Spinal cord (tissue), 10 donors: ENCODE measurements at places on chromosomes 3 and 15. TPM values are rescaled to one million over a fixed set of nuclear protein-coding genes. Genes with fewer than 3 reads are reported as not detected.

SEMA3G gene
- 6.3 TPM for total RNA-seq

KCNMB2 gene
- 22.9 TPM for total RNA-seq

VIPR1 gene
- 2.2 TPM for total RNA-seq

TRIM42 gene
- total RNA-seq, result not detected

DNA sequence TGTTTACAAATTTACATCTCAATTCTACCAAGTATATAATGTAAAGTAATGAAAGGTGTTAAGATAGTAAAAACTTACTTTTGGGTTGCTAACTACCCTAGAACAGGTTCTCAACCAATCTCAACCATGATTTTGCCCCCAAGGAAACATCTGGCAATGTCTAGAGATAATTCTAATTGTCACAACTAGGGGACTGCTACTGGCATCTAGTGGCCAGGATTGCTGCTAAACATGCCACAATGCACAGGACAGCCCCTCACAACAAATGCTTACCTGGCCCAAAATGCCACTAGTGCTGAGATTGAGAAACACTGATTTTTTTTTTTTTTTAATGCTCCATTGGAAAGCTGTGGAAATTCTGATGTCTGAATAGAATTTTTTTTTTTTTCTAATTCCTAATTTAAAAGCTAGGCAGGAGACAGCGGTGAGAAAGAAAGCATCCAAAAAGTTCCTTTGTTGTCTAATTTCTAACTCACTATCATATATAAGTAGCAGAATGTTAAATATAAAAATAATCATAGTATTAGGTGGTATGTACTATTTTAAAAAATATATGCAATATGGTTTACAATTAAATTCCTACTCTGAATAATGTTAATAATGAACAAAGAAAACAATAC, 81.5 kb downstream of the TJP1 start:
- DNase-seq, result no peak
- no peaks in the 10 kb centered on the region for H3K4me1 ChIP-seq
- no peak overlapping the region for H3K27ac ChIP-seq
- no peaks in the 10 kb centered on the region for H3K27me3 ChIP-seq
- peaks cover 15% of the 10 kb centered on the region for H3K36me3 ChIP-seq
- H3K4me3 ChIP-seq, result no peak overlapping the region

DNA sequence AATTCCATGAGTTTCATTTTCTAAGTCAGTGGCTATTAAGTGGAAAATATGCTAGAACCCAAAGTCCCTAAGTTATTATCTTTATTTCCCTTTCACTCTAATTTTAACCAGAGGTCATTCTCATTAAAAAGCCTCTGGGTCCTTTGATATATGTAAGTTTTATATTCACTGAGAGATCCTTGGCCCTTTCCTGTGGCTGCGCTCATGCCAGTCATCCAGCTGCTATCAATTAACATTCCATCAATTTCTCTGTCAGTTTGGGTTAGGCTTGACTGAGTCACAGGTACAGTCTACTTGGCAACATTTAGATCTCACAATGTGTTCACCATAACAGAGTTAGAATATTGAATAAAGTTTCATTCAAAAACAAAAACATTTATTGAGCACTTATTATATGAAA, 58.0 kb upstream of the FBN1 start:
- DNase-seq, result no peak
- H3K27ac ChIP-seq, result no peak overlapping the region
- H3K4me3 ChIP-seq, result no peak overlapping the region
- no peaks in the 10 kb centered on the region for H3K36me3 ChIP-seq
- H3K4me1 ChIP-seq, result no peaks in the 10 kb centered on the region
- no peaks in the 10 kb centered on the region for H3K27me3 ChIP-seq

GRCh38 chr3:100850701-100851100, 141.4 kb downstream of the TFG start:
- no peaks in the 10 kb centered on the region for H3K27me3 ChIP-seq
- no peaks in the 10 kb centered on the region for H3K36me3 ChIP-seq
- DNase-seq, result no peak

GRCh38 chr15:100704281-100705055, 102.1 kb downstream of the ASB7 start:
- H3K27me3 ChIP-seq, result no peaks in the 10 kb centered on the region
- H3K36me3 ChIP-seq, result no peaks in the 10 kb centered on the region
- H3K4me3 ChIP-seq, result no peak overlapping the region
- DNase-seq, result no peak
- H3K4me1 ChIP-seq, result no peaks in the 10 kb centered on the region

DNA sequence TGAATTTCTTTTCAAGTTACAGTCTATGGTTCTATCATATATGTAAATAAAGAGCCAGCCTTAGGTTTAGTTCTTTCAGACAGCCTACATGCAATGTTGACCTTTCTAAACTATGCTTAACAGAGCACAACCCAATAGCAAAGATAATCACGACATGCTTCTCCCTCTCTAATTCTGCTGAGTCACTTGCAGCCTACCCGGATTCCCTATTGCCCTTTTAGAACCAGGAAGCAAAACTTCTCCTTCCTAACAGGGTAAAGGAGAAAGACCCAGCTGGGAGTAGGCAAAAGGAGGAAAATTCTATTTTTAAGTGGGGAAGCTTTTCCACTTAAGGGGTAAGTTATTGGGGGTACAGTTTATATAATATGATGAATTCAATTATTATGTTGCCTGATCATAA, 79.3 kb downstream of the SLC7A14 start:
- H3K4me1 ChIP-seq, result no peaks in the 10 kb centered on the region
- DNase-seq, result no peak
- H3K27ac ChIP-seq, result no peak overlapping the region
- no peaks in the 10 kb centered on the region for H3K27me3 ChIP-seq
- H3K4me3 ChIP-seq, result no peak overlapping the region
